ENCODE measurements at places on chromosomes 2 and 18.

GRCh38 chr2:236109473-236109872, 58.7 kb downstream of the GBX2 start:
- no peak for DNase-seq

GRCh38 chr2:102279391-102279735, 32.0 kb upstream of the IL1RL1 start:
- DNase-seq = no peak

GRCh38 chr2:224941960-224942359, 100.3 kb downstream of the DOCK10 start:
- no peak for DNase-seq

DNA sequence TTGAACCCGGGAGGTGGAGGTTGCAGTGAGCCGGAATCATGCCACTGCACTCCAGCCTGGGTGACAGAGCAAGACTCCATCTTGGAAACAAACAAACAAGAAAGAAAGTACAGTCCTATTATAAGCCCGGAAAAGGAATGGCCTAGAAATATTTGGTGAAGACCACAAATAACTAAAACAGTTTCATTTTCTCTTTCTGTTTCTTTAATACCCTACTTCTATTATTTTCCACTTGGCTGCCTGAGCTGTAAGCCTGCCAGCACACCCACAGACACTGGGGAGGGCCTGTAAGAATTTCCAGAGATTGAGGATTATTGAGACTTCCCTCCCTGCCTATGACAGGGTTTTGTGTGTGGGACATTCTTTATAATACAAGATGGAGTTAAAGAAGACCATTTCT, 188.0 kb upstream of the DCC start:
- DNase-seq = no peak

GRCh38 chr2:180003559-180003958, 3.5 kb downstream of the CWC22 start:
- DNase-seq = no peak

DNA sequence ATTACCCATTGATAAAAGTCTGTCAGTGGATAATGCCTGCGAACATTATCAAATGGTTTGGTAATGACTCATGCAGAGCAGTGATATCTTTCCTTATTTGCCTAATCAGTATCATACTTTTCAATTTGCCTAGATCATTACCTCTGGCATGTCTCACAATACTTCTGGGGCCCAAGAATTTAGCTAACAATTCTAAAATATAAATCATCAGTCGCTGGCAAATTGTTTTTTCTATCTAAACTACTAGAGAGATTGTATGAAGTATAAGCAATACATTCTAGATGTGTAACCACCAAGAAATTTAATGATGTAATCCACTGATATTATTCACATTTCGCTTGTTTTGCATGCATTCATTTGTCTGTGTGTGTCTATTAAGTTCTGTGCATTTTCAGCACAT, 191.2 kb upstream of the CDH19 start:
- no peak for DNase-seq

DNA sequence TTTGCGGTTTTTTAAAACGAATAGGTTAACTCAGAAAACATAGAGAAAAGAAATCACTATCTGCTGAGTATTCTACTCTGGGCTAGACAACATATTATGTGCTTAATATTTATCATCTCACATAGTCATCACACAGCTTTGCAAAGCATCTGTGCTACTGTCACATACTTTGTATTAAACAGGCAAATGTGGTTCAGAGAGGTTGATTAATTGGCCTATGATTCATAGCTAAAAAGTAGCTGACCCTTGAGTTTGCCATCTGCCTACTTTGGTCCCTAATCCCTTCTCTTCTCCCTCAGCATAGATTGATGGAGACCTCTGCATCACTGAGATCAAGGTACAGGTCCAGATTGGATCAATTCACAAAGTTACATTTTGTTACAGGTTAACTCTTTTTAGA, 21.4 kb downstream of the ANKRD30B start:
- no peak for DNase-seq

GRCh38 chr2:56473524-56473923, 289.7 kb downstream of the CCDC85A start:
- DNase-seq = no peak

- DNase-seq = no peak
Observed at GRCh38 chr2:33190393-33190937, 243.7 kb downstream of the LTBP1 start.

- no peak for DNase-seq
Observed at GRCh38 chr2:16302431-16303272, 362.3 kb downstream of the MYCN start.

DNA sequence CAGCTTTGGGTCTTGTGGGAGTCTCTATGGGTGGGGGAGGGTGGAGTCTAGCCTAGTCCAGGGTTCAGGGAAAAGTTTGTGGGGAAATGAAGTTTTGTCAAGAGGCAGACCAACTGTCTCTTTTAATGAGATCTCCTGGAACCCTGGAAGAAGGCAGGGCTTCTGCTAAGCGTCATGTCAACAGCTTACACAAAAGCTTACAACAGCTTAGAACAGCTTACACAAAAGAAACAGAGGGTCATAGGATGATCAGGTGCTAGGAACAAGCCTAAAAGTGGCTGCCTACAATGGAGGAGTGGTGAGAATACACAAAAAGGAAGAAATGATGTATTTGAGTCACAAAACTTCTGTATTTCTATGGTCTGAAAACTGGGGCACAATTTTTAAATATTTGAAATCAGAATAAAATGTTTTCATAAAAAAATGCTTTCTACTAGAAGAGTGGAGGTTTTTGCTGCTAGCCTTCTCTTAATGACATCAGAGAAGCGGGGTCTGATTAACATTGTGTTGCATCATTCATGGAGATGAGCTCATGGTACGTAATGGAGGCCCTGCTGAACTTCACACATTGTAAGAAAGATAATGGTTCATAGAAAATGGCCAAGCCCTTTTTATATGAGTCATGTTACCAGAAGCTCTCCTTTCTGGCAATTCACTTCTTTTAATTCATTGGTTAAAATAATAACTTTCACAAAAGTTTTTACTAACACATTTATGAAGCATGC, 351.0 kb downstream of the PIK3C3 start:
- no peak for DNase-seq

- no peak for DNase-seq
Observed at GRCh38 chr2:198441246-198441645, 636.9 kb downstream of the PLCL1 start.

DNA sequence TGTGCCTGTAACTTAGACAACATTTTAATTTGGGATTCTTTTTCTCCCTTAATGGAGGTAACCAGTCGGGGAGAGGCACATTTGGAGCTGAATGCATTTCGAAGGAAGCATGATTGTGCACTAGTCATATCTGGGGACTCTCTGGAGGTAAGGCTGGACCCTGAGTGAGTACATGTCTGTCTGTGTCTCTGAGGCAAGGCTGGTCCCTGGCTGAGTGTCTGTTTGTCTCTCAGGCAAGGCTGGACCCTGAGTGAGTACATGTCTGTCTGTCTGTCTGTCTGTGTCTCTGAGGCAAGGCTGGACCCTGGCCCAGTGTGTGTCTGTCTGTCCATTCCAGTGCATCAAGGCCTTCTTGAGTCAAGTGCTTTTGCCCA, 51.5 kb upstream of the NFATC1 start:
- DNase-seq = no peak

DNA sequence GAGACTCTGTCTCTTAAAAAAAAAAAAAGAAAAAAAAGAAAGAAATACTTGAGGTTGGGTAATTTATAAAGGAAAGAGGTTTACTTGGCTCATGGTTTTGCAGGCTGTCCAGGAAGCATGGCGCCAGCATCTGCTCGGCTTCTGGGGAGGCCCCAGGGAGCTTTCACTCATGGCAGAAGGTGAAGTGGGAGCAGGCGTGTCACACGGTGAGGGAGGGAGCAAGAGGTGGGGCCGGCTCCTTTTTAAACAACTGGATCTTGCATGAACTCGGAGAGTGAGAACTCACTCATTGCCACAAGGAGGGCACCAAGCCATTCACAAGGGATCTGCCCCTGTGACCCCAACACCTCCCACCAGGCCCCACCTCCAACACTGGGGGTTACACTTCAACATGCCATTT, 30.6 kb downstream of the CYP26B1 start:
- DNase-seq = no peak

- no peak for DNase-seq
Observed at GRCh38 chr2:220696280-220696669, 875.8 kb downstream of the EPHA4 start.

GRCh38 chr18:57441071-57441794, 6.1 kb downstream of the ONECUT2 start:
- no peak for DNase-seq

DNA sequence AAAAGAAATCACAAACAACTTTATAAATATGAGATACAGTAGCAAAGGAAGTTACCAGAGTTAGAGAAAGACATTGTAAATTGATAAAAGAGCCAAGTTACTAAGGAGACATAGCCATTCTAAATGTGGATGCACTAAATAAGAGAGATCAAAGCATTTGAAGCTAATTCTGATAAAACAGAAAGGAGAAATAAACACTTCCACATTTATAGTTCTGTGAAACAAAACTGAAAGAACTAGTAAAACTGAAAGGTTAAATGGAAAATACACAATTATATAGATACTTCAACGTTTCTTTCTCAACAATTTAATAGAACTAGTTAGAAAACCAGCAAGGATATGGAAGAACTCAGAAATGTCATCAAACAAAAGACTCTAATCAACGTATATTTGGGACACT, 309.0 kb upstream of the CDH2 start:
- DNase-seq = no peak

- DNase-seq = no peak
Observed at GRCh38 chr18:13011719-13012118, 20.6 kb downstream of the CEP192 start.

DNA sequence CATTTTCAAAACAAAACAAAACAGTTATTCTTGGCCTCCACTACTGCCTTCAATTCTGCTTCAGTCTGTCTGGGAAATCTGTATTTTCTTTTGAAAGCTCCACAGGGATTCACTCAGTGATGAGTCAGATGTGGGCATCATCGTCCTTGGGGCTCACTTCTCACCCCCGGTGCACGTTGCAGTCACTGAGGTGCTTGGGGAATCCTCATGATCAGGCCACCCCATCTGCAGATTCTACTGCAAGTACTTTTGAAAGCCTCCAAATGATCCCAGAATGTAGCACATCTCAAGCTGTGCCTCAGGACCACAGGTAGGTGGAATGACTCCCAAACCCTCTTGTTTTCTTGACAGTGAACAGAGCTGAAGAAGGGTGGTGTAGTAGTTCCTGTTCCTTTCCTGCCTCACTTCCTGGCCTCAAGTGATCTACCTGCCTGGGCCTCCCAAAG, 34.3 kb downstream of the LPIN2 start:
- no peak for DNase-seq
